ENCODE measurements at places on chromosomes 6 and 20. TPM values are rescaled to one million over a fixed set of nuclear protein-coding genes. Genes with fewer than 3 reads are reported as not detected.

- DNase-seq: no peak
Observed at GRCh38 chr20:7113577-7114466, 346.3 kb downstream of the BMP2 start.

- DNase-seq: no peak
Observed at GRCh38 chr6:502761-503160, 111.2 kb downstream of the IRF4 start.

- no peak for DNase-seq
Observed at GRCh38 chr20:51386586-51386985, 155.9 kb downstream of the NFATC2 start.

Gene DYNLT2
- total RNA-seq: 0.57 TPM

All from esophagus muscularis mucosa (tissue), 4 donors.